AG04450 (cell line): ENCODE measurements at places on chromosomes 1 and 21.

DNA sequence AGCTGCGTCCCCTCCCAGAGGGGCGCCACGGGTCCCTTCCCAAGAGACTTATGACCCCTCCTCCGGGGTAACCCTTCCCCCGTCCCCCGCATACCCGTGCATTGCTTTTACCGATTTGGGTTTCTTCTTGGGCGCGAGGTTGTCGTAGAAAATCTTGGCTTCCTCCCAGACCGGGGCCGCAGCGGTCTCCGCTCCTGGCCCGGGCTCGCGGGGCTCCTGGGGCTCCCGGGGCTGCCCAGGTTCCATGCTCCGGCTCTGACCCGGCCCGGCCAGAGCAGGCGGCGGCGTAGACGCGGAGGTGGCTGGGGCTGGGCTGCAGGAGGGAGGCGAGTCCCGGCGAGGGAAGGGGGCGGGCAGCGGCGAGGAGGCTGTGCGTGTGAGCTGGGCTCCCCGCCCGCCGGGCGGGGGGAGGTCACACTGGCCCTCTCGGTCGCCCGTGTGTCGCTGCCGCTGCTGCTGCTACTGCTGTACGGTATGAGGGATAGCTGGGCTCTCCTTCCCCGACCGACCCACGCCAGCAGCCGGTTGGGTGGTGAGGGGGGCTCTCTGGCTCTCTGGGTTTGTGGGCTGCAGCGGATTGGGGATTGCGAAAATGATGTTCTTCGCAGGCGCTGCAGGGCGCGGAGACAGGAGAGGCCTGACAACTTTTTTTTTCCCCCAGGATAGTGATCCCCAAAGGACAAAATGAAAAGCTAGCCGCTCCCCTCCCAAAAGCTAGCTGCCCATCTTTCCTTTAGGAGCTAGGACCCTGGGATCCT lies at the start of gene NT5C1A:
TSS of gene NT5C1A (minus strand) at position 315 of the 758 bp plus-strand sequence. CDS start at position 246, 69 bp downstream.
- no peak for DNase-seq

GRCh38 chr21:34899760-34900159 lies 149.3 kb downstream of the RUNX1 start:
- DNase-seq = no peak

DNA sequence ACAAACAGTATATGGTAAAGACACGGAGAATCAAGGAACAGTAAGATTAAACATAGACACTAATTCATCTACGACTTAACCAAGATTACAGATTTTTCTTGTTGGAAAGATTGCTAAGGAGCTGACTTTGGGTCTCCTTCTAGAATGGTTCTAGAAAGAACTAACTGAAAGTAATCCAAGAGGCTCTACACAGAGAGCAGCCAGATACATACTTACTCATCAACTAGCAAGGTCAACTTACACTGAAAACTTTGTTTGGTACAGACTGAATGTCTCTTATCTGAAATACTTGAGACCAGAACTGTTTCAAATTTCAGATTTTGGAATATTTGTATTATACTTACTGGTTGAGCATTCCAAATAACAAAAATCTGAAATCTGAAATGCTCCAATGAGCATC lies 5.8 kb downstream of the C21orf91 start:
- DNase-seq = no peak

GRCh38 chr1:40987439-40988276 lies 8.2 kb downstream of the CTPS1 start:
- no peak for DNase-seq

GRCh38 chr21:43320526-43320925 lies 106.4 kb downstream of the SIK1 start:
- no peak for DNase-seq
